ENCODE measurements at places on chromosomes 12 and 14.

- DNase-seq, result no peak
Observed at GRCh38 chr14:77667331-77667730, 40.5 kb downstream of the ALKBH1 start.

DNA sequence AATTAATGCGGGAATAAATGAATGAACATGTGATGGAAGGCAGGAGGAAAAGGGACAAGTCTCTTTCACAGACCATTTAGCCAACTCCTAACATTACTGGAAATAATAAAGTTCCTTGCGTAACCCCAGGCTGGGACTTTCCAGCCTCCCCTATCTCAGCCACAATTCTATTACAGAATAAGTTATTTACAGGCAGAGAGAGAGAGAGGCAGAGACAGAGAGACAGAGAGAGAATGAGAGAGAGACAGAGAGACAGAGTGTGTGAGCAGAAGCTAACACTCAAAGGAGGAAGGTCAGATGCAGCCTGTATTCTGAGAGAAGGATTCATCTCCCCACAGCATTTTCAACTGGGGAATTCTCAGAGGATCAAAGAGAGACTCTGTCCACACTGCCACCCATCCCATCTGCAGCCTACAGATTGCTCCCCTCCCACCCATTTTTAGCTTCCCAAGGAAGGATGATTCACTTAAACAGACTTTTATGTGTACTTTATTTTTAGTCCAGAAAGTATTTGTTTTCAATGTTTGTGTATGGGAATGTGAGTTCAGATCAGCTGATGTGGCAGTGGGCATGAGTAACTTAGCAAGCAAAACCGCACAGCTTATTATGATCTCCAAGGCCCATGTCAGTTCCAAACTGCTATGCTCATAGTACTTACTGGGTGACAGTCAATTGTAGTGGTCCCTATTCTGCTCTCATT is 165.7 kb downstream of the CAND1 start:
- DNase-seq, result no peak

DNA sequence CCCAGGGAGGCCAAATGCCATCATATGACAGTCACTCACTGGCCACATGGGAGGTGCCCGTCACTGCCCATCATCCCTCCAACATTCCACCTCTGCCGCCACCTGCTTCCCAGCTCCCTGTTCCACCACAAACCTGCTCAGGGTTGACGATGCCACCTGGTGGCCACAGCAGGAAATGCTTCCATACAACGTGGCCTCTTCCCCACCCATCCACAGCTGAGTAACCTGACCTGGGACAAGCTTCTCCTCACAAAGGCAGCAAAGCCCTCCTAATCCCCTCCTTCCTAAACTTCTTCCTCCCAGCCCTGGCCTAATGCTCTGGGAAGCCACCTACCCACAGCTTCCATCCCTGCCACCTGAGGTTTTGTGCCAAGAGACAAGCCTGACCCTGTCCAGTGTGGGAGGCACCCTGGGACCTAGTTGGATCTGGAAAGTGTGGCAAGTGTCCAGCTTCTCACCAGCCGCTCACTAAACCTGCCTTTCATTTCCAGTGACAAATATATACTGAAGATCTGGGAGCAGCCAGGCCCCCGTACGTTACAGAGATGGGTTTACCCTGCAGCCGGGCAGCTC is 4.3 kb downstream of the DEGS2 start:
- DNase-seq, result peak; percentile 80

DNA sequence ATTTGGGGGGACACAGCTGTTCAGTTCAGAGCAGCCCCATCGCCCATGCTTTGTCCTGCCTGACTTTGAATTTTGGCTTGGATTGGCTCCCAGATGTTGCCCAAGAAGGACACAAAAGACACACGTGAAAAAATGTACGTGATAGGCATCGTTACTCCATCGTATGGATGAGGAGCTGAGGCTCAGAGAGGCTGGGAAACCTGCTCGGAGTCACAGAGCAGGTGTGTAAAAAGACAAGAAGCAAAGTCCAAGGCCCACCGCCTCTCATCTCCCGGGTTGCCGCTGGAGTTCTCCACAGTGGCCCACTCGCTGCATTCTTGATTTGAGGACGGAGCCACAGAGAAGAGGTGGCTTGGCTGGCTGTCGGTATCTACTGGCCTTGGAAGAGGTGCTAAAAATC is 41.0 kb upstream of the BEGAIN start:
- DNase-seq, result no peak

- no peak for DNase-seq
Observed at GRCh38 chr12:104232609-104233280, 17.2 kb downstream of the TXNRD1 start.

GRCh38 chr12:1911598-1912575 is 6.6 kb downstream of the CACNA2D4 start:
- peak; percentile 12 for DNase-seq

GRCh38 chr14:93571275-93571674 is 140.5 kb downstream of the UNC79 start:
- no peak for DNase-seq

DNA sequence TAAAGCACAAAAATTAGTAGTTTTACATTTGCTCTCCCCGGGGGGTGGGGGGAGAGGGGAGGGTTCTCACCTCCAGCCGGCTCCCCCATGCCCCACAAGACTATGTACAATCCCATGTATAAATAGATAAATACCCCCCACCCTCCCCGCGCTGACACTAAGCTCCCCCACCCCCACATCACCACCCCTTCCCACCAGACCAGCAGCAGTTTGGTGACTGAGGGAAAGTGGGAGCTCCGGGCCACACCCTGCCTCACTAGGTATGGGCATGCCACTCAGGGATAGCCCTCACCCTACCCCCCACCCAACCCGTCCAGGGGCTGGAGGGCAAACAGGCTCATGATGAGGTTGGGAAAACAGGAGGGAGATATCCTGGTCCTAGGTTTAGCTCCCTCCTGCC is 1.9 kb upstream of the PRKAG1 start:
- DNase-seq, result no peak

DNA sequence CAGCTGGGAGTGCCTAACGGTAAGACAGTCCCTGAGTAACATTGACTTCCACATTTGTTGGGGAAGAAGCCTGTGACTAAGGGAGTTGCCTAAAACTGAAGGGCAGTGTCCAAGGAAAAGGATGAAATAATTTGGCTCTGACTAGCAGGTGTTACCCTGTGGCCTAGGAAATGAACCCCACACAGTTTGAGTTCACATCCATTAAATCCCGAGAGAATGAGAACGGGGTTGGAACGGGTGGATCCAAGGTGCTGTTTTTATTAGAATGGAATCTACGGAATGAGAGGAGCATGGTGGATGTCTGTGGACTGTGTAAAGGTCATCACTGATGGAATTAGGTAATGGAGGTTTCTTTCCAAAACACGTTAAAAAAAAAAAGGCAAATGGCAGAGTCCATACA is 324.0 kb downstream of the MED13L start:
- DNase-seq, result no peak

GRCh38 chr12:79676579-79676978 is 14.2 kb downstream of the PAWR start:
- no peak for DNase-seq

DNA sequence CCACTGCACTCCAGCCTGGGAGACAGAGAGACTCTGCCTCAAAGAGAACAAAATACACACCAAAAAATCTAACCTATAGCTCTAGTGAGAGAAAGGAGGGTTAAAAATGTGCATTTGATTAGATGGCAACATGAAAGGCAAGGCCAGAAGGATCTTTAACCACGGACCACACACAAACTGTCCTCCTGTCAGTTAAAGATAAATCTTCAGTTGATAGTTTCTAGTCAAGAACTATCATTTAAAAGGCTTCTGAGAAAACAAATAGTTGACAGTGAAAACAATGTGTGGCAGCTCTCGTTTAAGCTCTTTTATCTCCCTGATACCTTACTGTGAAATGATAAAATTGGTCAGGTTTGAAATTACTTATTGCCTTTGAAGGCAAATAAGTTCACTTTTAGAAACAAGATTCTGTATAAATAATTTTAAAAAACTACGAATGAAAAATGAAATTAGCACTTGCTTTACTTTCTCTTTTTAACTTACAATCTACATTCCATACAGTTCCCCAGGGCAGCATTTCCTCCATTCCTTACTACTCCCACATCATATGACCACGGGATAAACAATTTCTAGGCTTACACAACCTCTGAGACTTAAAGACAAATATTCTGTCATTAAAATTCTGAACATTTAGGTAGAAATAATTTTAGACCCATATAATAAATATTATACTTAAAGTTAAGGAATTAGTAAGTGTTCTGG is 71.4 kb upstream of the GNPNAT1 start:
- no peak for DNase-seq

GRCh38 chr12:91811481-91812287 is 334.0 kb downstream of the BTG1 start:
- DNase-seq, result peak; percentile 82

GRCh38 chr14:23306412-23307145 is at the start of gene BCL2L2:
TSS of gene BCL2L2 (plus strand) at chr14:23306833. CDS start at chr14:23307768, 935 bp downstream.
- DNase-seq, result peak; percentile 92

- DNase-seq, result no peak
Observed at GRCh38 chr12:45789025-45789424, 59.5 kb downstream of the ARID2 start.

DNA sequence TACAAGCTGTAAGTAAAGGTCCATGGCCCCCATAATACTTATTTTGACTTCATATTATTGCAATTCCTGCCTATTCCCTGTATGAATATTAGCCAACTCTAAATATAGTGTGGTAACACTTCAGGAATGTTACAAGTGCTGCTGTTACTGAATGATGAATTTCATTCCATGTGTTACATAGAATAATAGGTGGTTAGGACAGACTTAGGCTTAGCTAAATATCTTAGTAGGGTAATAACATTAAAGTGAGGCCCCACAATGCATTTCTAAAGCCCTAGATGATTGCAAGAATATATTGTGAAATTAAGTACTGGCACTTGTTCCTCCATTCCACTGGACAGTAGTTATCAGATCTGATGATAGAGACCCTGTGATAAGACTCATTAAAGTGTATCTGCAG is 182.7 kb downstream of the PCNX1 start:
- no peak for DNase-seq

- peak; percentile 80 for DNase-seq
Observed at GRCh38 chr14:96053600-96054381, 14.6 kb downstream of the C14orf132 start.

DNA sequence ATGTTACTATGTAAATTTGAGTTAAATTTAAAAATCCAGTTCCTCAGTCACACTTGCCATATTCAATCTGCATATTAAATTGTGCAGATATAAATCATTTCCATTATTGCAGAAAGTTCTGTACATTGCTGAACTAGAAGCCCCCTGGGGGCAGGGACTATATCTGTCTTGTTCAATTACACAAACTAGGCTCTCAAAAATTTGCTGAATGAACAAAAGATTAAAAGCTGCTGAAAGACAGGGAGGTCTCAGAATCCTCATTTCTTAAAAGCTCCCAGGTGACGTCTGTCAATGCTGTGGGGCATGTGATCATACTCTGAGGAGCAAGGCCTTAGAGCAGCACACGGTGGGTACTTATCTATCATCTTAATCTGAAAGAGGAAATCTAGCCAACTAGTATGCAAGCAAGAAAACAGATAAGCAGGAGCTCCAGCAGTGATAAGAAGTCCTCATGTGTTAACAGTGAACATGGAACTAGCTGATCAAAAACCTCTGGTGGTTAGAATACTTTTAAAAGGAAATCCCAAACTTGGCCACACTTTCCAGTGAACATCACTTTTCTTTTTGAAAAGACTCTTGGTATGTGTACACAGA is 60.5 kb downstream of the APPL2 start:
- no peak for DNase-seq
